ENCODE measurements at places on chromosomes 1 and 21.

DNA sequence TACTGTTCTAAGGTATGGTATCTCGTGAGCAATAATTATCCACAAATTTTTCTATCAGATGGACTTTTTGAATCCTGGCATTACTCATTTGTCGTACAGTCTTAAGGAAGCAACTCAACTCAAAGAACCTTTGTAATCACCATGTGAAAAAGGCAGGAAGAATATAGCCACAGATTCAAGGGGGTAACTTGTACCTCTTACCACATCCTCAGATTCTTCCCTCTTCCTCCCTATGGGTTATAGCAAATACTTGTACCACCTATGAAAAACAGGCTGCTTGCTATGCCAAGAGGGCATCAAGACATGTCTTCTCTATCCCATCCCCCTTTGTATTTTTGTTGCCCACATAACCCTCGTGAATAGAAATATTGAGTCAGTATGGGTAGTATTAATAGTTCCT is 616.6 kb upstream of the USP24 start:
- DNase-seq = no peak

DNA sequence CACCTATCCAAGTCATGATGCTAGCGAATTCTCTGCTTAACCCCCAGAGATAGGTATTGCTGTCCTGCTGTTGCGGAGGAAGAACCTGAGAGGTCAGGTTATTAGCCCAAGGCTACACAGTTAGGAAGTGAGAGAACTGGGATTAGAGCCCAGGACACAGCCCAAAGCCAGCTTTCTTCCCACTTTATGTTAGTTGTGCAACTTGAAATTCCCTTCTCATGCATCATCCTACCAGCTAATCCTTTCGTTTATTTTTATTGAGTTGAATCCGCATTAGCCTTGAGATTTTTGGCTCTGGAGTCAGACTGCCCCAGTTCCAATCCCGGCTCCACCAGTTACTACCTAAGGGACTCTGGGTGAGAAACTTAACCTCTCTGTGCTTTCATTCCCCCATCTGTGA is 65.4 kb downstream of the PLEKHA6 start:
- DNase-seq = no peak

DNA sequence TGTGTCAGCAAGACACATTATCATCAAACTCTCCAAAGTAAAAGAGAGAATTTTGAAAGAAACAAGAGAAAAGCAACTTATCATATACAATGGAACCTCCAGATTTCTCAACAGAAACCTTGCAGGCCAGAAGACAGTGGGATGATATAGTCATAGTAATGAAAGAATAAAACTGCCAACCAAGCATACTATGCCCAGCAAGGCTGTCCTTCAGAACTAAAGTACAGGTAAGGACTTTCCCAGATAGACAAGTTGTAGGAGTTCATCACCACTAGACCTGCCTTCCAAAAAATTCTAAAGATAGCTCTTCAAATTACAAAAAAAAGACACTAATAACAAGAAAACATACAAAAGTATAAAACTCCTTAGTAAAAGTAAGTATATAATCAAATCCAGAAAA is 33.2 kb upstream of the FOXD3 start:
- no peak for DNase-seq

GRCh38 chr1:89770391-89770790 is 50.4 kb upstream of the LRRC8D start:
- no peak for DNase-seq

- no peak for DNase-seq
Measured at GRCh38 chr1:54054438-54054749, 986 bp downstream of the TCEANC2 start.

GRCh38 chr1:180231936-180232335 is 1.9 kb downstream of the LHX4 start:
- no peak for DNase-seq

GRCh38 chr1:60655679-60656355 is 426.5 kb upstream of the NFIA start:
- DNase-seq = no peak

GRCh38 chr1:185279571-185279970 is 37.5 kb downstream of the IVNS1ABP start:
- DNase-seq = no peak

DNA sequence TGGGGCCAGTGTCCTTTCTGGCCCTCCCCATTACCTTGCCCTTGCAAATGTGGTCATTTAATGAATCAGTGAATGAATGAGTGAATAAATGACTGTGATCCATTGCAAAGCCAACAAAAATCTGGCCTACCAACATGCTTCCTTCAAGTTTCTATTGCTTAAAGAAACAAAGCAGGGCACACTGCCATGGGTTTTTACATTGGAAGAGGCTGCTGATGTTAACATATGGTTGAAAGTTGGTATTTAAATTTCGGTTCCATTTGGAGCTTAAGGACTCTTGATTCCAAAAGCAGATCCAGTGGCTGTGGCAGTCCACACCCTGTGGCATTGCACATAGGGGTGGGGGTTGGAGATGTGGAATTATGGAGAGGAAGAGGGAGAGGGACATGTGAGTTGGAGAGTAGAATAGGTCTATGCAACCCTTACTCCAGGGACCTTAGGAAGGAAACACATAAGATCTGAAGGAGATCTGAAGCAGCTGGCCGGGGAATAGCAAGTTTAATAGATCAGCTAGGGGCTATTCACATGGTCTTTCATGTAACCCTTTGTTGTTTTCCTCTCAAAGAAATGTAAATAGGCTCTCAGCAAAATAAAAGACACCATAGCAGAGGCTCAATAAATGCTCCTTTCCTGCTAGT is 7.2 kb downstream of the ABCA4 start:
- no peak for DNase-seq

DNA sequence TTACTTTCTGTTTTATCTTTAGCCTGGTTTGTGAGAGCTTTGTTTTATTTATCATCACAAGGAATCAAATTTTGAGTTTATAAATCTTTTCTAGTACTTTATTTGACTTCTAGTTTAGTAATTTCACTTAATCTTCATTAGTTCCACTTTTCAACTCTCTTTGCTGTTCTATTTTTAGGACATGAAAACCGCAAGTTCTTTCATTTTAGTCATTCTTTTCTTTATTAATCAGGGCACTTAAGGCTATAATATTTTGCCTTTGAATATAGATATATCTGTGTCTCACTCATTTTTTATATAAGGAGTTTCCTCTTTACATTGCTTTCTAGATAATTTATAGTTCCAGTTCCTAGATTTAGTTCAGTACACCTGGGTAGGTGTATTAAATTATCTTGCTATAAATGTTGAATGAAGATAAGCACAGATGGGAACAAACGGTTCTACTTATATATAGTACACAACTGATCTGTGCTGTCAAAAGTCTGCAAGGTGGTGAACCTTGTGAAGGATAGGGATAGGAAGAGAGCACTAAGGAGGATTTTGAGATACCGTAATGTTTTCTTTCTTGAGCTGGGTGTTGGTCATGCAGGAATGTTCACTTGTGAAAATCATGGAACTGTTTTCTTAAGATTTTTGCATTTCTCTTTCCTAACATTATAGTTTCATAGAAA is 402.3 kb downstream of the RYR2 start:
- DNase-seq = no peak

- no peak for DNase-seq
Measured at GRCh38 chr1:94000510-94001282, 91.5 kb upstream of the GCLM start.

DNA sequence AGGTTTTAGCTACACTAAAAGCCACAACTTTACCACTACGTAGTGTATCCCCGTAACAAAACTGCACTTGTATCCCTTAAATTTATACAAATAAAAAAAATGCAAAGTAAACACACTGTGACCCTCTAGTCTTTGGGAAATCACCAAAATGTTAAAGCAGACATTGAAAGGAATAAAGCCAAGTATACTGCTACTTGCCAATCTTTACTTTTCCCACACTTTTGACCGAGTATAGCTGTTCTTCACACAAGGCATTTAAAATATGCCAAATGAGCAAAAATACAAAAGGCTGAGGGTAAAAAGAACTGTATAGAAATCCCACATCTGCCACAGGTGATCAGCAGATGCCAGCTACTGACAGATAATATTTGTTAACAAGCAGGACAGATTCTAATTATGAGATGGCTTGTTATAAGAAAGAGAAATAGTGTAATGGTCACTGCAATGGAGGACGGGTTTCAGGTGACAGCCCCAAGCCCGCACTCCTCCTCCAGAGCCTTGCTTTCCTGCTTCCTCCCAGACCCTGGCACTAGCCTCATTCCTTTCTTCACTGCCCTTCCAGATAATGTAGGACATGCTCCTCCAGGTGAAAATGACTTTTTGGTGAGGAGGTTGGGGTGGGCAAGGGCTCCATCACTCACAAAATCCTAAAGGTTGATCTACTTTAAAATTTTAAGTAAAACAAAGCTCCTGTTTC is 18.1 kb downstream of the KCNT2 start:
- no peak for DNase-seq

- DNase-seq = no peak
Measured at GRCh38 chr1:162497104-162497722, 405 bp upstream of the UHMK1 start.

Data from stimulated activated CD8-positive, alpha-beta memory T cell treated with anti-CD3 and anti-CD28 coated beads, Interleukin-4, amount 100 ng/mL, for 1 hour (primary cell).